ENCODE measurements at places on chromosomes 3 and 15.

DNA sequence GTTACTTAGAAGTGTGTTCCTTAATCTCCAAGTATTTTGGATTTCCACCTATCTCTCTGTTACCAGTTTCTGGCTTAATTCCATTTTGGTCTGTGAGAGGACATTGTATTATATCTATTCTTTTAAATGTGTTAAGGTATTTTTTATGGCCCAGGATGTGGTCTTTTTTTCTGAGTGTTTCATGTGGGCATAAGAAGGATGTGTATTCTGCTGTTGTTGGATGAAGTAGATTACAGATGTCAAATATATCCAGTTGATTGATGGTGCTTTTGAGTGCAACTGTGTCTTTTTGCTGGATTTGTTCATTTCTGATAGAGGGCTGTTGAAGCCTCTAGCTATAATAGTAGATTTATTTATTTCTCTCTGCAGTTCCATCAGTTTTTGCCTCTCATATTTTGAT is 136.5 kb upstream of the AZI2 start:
- no peak for DNase-seq

DNA sequence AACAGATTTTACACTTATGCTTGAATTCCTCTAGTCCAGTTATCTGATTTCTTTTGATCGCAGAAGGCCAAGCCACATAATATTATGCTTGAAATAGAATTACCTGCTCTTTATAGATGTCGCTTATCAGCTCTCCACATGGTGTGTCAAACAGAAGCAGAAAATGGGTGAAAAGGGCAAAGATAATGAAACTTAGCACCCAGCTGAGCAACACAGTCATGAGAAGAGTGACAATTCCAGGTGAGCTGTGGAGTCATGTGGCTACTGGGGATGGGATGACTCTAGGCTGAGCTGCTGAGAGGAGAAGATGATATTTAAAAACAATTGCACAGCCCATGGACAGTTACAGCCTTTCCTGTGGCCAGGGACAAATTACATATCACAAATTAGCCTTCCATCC is 398.7 kb upstream of the PDZRN3 start:
- no peak for DNase-seq

DNA sequence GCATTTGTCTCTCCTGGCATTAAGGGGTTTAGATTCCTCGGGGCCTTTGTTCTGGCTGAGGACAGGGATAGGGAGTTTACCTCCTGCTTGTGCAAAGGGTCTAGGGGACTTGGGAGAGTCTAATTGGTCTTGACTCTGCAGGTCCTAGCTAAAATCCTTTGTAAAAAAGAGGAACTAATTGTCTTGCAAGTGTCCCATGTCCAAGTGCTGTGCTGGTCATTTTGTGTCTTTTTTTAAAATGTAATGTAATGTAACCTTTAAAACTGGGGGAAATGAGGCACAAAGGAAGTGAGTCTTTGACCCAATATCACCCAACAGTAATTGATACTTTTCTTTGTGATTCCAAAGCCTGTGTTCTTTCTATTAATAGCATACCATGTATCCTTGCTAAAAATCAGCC is 14.9 kb upstream of the C3orf80 start:
- DNase-seq, result no peak

DNA sequence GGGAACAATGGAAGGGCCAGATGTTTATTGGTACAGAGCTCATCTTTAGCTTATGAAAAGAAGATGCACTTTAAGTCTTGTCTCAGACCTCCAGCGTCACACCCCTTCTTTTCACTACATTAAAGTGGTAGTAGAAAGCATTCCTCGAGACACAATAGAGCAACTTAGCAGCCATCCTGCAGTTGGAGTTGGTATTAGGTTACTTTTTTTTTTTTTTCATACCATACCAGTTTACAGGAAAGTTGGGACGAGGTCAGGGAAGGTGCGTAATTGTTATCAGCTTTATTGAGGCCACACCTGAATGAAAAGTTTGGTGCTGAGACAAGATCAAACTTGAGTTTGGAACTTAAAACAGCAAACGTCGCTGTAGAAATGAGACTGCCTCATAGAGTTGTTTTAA is 203.8 kb downstream of the SOX2 start:
- no peak for DNase-seq

DNA sequence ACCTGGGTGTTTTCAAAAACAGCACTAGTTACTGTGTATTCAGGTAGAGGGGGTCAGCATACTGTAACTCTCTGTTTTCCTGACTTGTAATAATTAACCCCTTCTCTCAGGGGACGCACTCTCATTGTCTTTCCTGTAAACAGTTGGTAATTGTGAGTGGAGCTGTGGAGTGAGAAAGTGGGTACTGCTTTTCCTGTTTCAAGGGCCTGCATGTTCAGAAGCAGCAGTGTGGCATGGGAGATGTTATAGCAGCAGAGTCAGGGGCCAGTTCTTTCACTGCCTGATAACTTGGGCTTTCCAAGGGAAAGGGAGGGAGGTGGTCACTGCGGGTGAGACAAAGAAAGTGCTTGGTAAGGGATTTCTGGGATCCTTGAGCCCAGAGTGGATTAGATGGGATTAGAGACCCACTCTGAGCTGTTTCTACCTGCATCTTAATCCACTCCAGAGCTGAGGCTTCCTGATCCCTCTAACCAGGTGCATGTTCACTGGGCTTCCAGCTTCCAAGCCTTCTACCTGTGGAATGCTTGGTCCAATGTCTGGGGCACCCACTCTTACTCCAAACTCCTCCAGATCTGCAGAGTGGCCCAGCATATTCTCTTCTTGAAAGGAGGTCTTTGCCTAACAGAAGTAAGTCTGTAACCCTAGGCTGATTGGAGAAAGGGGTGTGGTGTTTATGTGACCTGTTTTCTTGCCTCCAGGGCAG is 105.2 kb downstream of the RPLP1 start:
- no peak for DNase-seq

- no peak for DNase-seq
Observed at GRCh38 chr15:83835479-83835878, 181.6 kb downstream of the ADAMTSL3 start.

DNA sequence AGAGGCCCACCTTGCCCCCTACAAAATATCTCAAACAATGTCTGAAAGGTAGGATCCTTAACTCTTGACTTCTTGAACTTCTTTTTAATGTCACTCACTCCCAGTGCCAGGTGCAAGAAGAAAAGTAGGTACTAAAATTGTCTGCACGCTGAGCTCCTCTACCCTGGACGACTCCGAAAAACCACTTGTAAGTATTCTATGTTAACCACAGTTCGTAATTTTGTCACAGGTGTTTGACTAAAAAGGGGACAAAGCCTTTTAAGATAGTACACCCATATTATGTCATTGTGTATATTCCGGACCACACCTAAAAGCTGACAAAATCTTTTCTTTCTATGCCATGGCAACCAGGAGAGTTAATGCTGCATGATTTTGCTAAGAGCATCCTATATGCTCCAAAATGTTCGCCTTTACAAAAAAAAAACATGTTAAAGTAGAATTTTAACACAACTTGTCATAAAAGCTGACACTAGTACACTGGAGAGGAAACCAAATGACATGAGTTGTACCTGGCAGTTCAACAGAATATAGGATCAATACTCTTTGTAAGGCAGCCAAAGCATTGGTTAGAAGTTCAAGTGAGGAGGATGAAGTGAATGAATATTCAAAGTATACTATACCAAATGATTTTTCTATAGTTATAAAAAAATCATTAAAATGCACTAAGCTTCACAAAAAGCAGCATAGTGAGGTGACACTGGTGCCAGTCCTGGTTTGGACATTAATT is 210.5 kb downstream of the FOXP1 start:
- no peak for DNase-seq

DNA sequence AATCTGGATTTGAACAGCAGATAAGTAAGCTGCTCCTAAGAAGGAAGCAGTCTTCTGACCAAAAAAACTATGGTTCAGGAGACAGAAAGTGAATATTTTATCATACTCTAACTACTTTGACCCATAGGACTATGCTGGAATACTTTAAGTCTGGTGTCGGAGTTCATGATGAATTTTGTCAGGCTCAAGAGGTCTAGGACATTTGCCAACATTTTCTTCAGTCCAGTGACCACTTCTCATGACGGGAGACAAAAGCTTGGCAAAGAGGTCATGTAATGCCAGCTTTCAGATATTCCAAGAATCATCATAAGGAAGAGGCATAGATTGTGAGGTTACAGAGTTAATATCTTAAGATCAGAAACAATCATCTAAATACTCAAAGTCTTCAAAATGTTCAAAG is 20.5 kb upstream of the DCBLD2 start:
- DNase-seq, result no peak

- no peak for DNase-seq
Observed at GRCh38 chr15:47724346-47724745, 7.0 kb downstream of the SEMA6D start.

GRCh38 chr3:146187334-146187950 is 26.5 kb upstream of the PLOD2 start:
- DNase-seq, result no peak

GRCh38 chr3:62670351-62670750 is 204.9 kb downstream of the CADPS start:
- DNase-seq, result no peak

- no peak for DNase-seq
Observed at GRCh38 chr3:160617636-160618035, 52.3 kb upstream of the KPNA4 start.

DNA sequence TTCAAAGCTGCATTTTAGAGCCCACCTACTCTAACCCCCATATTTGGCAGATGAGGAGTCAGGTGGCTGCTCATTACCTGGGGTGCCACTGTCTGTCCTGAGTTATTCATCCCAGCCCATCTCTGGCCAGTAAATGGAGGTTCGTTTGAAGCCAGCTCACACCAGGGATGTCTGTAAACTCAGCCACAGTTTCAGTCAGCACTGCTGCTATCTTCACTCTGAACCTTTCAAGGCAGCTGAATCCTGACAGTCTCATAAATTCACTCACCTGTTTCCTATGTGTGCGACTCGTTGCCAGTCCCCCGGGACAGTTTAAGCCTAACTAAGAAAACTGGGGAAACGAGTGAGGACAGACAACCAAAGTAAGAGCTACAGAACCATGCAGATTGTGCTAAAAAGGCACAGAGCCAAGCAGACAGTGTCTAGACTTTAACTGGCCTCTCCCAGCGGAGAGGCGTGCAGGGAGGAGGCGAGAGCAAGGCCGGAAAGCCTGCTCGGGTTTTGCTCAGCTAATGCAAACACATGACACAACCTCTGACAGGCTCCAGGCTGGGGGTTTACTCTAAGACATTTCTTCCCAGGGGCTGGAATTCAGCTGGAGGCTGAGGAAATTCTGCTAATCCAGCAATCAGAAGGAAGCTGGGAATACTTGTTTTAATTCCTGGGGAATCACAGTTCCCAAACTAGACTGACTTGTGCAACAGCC is 12.0 kb downstream of the FSTL1 start:
- DNase-seq, result no peak

GRCh38 chr15:38474155-38474757 is 20.3 kb downstream of the FAM98B start:
- DNase-seq, result no peak

DNA sequence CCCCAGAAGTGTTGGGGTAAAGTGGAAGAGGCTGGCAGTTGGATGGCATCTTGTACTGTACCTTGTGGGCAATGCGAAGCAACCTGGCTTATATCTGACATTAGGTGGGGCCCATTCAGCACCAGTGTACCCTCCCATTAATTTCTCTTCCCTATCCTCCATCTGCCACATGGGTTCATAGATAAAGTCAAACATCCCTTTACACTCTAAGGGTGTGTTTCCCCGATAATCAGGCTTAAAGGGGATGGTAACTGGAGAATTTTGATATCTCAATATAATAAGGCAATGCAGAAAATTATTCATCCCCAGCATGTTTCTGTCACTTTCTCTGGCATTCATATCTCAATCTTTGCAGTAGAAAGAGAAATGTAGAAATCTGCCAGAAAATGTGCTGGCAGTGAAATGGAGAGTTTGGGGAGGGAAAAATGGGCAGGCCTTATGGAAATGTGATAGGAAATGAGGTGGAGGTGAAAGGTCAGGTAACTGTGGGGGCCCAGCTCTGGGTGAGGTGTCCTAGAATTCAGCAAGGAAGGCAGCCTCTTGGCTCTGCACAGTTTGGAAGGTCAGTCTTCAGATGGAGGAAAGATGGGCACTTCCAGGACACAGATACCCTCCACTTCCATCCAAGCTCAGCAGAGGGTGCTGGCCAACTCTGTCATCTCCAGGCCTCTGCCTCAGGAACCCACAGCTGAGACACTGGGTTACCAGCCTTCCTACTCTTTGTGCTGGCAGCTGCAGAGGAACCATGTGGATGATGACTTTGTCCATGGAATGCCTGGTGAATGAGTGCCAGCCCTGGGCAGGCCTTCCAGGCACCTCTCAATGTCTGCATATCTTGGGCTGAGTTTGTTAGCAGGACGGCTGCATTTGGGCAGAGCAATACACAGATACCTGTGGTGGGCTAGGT is 325.9 kb upstream of the CTDSPL start:
- no peak for DNase-seq

DNA sequence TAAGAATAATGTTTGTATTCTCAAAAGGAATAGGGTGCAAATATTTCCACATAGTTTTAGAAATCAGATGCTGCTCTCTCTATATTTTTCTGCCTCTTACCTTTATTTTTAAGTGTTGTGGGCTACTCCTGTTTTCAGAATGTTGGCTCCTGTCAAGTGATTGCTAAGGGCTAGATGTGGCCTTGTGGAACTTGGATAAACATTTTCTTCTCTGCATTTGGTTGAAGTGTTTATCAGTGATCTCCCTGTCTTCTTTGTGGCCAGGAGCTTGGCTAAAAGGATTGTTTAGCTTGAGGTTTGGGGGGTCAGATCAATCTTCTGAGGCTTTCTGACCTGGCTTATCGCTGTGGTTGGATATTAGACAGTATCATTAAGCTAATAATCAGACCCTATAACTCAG is 112.6 kb downstream of the TCF12 start:
- DNase-seq, result no peak

- no peak for DNase-seq
Observed at GRCh38 chr3:194250098-194251002, 100.8 kb downstream of the CPN2 start.

DNA sequence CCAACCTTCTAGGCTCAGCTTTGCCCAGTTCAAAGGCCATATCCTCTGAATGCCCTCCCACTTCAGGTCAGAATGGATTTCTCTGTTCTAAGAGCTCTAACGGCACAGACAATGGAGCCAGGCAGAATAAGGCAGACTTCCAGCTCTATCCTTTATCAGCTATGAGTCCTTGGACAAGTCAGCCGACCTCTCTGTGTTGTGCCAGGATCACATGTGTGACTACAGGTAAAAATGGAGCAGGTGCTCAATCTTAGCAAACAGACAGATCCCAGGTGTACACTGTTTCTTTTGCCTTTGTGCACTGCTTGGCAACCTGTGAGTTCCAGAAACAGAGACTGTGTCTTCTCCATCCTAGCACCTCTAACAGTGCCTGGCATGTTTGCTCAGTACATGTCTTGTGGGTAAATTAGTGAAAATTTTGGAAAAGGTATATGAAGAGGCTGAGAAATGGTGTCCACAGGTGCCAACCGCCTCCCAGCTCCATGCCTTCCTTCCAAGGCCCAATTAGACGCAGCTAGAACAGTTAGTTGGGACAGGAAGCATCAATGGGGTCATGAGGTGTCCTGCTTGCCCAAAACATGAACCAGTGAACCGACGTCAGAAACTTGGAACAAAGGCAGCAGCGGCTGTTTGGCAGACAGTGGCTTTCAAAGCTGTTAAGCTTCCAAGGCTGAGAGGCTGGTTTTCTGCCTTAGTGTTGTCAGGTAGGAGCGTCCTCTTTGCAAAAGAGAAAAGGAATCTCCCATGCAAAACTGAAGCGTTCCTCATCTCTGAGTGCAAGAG is 28.7 kb downstream of the TLE3 start:
- no peak for DNase-seq

Measured in T1000 (cell line).